ENCODE measurements at places on chromosomes 13 and 19. TPM values are rescaled to one million over a fixed set of nuclear protein-coding genes. Genes with fewer than 3 reads are reported as not detected.

Gene EBI3
- 2.5 TPM for total RNA-seq

Gene MBD3L2
- total RNA-seq, result not detected

Gene PRR36
- total RNA-seq, result not detected

GRCh38 chr13:104310861-104311260, 1244.6 kb upstream of the SLC10A2 start:
- DNase-seq, result no peak

DNA sequence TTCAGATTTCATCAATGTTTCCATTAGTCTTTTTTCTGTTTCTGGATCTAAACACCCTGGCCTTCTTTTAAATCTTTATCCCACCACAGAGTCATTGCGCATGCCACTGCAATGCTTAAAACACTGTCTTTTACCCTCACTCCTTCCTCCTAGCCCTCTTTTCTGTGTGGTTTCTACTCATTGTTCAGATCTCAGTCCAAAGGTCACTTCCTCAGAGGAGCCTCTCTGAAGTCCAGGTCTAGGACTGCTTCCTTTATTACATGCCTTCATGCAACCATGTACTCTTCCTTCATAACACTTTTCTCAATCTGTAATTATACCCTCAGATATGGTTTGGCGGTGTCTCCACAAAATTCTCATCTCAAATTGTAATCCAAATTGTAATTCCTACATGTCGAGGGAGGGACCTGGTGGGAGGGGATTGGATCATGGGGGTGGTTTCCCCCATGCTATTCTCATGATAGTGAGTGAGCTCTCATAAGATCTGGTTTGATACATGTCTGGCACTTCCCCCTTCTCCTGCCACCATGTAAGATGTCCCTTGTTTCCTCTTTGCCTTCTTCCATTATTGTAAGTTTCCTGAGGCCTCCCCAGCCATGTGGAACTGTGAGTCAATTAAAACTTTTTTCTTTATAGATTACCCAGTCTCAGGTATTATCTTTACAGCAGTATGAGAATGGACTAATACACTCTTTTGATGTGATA, 808.9 kb downstream of the DIAPH3 start:
- no peak for DNase-seq

Data from liver (tissue), 10 donors.